ENCODE measurements at places on chromosomes 1 and 21.

DNA sequence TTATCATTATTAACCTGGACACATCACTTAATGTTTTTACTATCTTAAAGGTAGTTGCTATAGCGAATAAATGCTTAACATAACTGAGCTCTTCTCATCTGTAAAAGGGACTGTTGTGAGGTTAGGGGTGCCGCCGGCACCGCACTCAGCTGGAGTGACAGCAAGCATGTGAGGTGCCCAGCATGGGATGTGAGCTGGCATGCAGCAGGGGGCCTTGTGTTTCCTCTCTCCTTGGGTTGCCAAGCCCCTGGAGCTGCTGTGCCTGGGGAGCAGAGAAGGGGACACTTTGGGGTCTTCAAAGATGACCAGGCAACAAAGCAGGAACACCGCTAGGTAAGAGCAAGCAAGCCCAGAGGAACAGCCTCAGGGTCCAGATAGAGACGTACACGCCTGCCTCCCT lies 2.1 kb upstream of the ZC3H12A start:
- DNase-seq: no peak

DNA sequence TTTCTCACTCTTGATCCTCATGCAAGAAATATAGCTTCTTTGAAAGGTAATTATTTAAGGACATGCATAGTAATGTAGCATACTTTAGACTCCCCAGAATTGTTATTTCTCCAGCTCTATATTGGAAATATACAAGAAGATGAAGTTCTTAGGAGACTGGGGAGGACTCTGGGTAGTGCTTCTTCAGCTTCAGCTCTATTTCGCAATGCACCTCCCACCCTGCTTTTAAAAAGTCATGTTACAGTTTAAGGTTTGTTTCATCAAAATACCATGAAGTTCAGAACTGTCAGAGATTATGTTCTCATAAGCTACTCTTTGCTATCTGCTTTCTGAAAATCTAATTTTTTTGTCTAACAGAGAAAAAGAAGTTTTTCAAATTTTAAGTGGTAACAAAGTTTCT lies 586.2 kb upstream of the ADGRL4 start:
- no peak for DNase-seq

GRCh38 chr21:41316200-41317062 lies at the start of gene FAM3B:
Gene FAM3B (plus strand): TSS chr21:41316801. CDS start chr21:41316880, 79 bp downstream.
- no peak for DNase-seq

DNA sequence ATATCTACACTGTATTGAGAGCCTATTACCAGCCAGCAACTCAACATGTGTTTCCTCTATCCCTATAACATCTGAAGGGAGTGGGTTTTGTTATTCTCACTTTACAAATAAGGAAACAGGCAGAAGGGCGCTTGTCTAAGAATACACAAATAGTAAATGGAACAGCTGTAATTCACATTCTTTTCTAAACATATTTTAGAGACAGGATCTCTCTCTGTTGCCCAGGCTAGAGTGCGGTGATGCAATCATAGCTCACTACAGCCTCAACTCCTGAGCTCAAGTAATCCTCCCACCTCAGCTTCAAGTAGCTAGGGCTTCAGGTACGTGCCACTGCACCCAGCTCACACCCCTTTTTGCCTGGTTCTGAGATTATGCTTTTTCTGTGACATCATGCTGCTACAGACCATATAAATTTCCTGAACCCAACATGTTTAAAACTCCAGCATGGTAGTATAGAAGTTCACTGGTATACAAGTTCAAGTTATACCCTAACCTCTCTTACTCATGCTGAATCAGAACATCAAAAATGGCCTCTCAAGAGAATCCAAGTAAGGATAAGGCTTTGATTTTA lies 8.6 kb upstream of the TACSTD2 start:
- no peak for DNase-seq

DNA sequence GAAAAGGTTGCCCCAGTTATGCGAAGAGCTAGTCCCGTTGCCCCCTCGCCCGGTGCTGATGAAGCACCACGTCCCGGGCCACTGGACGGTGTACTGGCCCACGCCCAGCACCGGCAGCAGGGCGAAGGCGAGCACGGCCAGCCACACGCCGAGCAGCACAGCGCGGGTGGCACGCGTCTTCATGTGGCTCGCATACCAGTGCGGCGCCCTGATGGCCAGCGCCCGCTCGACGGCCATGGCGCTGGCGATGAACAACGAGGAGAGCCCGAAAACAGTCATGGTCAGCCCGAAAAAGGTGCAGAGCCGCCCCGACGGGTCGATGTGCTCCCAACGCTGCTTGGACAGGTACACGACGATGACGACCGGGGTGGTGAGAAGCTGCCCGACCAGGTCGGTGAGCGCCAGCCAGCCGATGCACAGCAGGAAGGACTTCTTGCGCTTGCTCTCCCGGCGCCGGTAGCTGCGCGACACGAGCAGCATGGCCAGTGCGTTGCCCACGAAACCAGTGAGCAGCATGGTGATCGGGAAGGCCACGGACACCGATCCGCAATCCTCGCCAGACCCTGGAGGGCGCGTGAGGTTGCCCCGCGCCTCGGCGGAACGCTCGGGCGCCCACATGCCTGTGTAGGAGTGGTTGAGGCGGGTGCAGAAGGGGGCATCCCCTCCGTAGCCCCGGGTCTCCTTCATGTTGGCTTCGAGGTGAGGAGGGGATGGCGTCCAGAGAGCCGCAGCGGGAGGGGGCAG lies 553 bp downstream of the PTGER3 start:
- no peak for DNase-seq

DNA sequence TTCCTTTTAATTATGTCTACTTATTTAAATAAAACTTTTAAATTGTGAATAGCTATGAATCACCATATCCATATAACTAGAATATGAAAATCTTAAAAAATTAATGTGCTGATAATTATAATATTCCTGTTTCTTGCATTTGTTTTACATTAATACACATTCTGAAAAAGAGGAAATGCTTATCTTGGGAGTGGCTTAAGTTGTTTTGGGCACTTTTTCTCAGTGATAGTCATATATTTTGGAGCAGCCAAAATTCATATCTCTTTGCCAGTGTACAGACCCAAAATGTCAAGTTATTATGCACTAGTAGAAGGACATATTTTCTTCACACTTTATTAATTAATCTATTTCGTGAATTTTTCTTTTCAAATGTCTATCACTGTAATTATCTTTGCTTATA lies 838.5 kb downstream of the USP25 start:
- DNase-seq: no peak

- DNase-seq: no peak
Measured at GRCh38 chr1:116861137-116861536, 48.6 kb upstream of the PTGFRN start.

- no peak for DNase-seq
Measured at GRCh38 chr1:147504801-147505311, 36.4 kb upstream of the BCL9 start.

GRCh38 chr1:18940303-18941020 lies 16.0 kb downstream of the IFFO2 start:
- no peak for DNase-seq

- no peak for DNase-seq
Measured at GRCh38 chr1:97112442-97112841, 390.9 kb downstream of the PTBP2 start.

- no peak for DNase-seq
Measured at GRCh38 chr1:62367005-62367557, 47.8 kb upstream of the KANK4 start.

GRCh38 chr1:147786536-147786935 lies 26.1 kb upstream of the GJA5 start:
- no peak for DNase-seq

GRCh38 chr1:12552111-12552888 lies 65.7 kb downstream of the DHRS3 start:
- no peak for DNase-seq

GRCh38 chr1:101150670-101151069 lies 86.1 kb upstream of the S1PR1 start:
- DNase-seq: no peak

DNA sequence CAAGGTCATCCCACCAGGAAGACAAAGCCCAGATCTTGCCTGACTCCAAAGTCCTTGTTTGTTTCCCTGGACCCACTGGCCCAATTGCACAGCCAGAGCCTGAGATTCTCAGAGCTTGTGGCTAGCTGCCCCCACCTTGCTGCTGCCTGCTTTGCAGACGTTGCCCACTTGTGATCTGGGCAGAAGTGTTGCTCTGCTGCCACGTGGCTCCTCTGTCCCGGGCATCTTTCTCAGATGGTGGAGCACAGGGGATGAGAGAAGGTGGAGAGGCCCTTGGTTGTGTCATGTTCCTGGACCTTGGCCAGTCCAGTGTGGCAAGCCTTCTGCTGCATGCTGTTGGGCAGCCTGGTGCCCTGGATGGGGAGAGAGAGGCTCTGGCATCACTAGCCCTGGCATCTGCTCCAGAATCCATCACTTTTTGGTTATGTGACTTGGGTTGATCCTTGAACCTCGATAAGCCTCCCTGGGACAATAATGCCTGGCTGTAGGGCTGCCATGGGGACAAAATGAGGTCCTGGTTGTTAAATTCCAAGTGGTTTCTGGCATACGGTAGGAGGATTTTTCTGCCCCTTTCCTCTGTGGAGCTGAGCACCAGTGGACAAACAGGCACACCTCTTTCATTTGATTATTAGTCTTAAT lies 1.5 kb upstream of the NR0B2 start:
- DNase-seq: no peak

DNA sequence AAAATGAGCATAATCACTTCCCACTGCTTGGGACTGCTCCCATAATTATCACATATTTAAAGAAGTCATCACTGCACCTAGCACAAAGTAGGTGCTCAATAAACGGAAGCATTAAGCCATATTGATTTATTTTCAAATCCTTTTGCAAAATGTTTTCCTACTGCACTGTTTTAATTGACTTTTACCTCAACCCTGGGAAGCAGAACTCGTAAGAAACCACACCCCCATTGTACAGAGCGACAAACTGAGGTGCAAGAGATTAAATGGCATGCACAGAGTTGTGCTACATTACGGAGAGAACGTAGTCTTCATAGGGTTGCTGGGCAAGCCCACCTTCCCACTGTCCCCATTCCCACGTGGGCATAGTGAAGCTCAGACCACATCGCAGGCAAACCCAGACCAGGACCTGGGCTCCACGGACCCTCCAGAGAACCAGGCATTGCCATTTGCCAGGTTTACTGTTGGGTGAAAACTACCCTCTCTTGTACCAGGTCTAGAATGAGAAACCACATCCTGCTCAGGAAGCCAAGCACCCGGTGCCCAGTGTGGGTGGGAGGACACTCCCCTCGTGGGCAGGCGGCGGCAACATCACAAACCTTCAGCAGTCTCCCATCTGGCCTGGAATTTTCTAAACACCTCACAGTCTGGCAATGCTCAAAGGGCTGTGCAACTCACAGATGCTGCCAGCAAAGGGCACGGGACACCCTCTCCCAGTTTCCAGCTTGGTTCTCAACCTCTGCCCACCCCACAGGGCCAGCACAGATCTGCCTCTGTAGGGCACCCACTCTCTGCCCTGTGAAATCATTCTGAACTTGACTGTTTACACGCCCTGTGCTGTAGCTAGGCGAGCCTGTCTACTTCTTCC lies 8.2 kb downstream of the IFFO2 start:
- DNase-seq: peak; percentile 63

GRCh38 chr1:247445526-247446356 lies 12.2 kb downstream of the OR2B11 start:
- DNase-seq: no peak

- no peak for DNase-seq
Measured at GRCh38 chr21:35927262-35927661, 133.1 kb downstream of the SETD4 start.

GRCh38 chr21:44350773-44351481 lies 2.5 kb upstream of the TRPM2 start:
- DNase-seq: no peak

DNA sequence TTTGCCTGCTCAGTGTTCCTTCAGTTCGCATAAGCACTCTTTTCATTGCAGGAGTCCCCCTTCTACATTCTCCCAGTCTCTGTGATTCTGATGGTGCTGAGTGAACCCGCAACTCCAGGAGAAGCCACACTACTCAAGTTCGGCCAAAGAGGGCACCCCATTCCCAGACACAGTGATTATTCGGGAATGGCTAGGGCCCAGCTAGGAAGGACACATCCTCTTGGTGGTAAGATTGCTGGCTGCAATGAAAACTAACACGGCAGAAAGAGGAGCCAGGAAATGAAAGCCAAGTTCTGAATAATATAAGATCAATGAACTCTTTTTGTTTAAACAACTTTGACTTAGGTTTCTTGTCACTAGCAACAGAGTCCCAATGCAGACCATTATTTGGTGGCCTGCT lies 14.9 kb downstream of the CREG1 start:
- DNase-seq: no peak

- DNase-seq: no peak
Measured at GRCh38 chr1:37017720-37018119, 16.6 kb downstream of the GRIK3 start.

- DNase-seq: no peak
Measured at GRCh38 chr1:36162680-36163239, 6.8 kb downstream of the MAP7D1 start.

DNA sequence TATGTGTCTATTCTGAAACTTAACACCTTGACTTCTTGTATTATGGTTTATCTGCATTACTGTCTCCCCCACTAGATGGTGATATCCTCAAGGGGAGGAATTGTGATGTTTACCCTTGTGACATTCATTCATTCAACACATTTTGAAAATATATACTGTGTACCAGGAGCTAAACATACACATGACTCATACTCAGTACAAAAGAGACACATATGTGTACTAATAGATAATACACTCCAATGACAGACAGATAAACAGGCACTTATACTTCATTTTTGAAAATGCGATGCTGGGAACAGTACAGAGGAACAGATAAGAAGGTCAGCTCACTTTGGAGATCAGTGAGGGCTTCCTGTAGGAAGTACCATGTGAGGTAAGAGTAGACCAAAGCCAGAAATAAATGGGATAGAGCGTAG lies 8.9 kb upstream of the RAB3GAP2 start:
- DNase-seq: no peak

GRCh38 chr1:86865973-86866637 lies 47.8 kb downstream of the SELENOF start:
- no peak for DNase-seq

GRCh38 chr1:156052862-156053767 lies 483 bp downstream of the UBQLN4 start:
- DNase-seq: peak; percentile 72

GRCh38 chr1:153598309-153599172 lies 14.4 kb downstream of the S100A16 start:
- DNase-seq: no peak

- no peak for DNase-seq
Measured at GRCh38 chr1:170261669-170262068, 115.9 kb downstream of the NTMT2 start.

GRCh38 chr1:55560266-55560665 lies 345.1 kb upstream of the USP24 start:
- no peak for DNase-seq

GRCh38 chr1:180402001-180402400 lies 100.4 kb downstream of the ACBD6 start:
- DNase-seq: no peak

- no peak for DNase-seq
Measured at GRCh38 chr1:154746622-154747299, 123.3 kb downstream of the KCNN3 start.

DNA sequence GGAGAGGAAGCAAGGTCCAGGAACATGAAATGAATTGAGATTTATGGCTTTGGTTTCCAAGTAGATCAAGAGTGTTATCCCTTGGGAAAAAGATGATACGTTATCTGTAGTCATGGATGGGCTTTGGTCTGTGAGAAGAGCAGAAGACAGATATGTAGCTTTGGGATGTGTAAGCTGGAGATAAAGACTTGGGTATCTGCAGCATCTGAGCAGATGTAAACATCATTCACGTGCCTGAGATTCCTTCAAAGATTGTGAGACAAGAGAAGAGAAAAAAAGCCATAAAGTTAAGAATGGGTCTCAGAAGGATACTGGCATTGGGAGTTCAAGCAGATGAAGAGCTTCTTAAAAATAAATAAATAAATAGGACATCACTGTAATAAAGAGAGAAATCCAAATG lies 217.8 kb downstream of the PTPRC start:
- no peak for DNase-seq
